ENCODE measurements at places on chromosomes 13 and 19.

DNA sequence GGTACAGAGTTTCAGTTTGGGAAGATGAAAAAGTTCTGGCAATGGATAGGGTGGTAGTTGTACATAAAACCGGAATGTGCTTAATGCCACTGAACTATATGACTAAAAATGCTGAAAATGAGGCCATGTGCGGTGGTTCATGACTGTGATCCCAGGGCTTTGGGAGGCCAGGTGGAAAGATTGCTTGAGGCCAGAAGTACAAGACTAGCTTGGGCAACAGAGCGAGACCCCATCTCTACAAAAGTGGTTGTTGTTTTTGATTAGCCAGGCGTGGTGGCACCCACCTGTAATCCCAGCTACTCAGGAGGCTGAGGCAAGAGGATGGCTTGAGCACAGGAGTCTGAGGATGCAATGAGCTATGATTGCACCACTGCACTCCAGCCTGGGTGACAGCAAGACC lies 12.8 kb downstream of the SMAD9 start:
- DNase-seq, result no peak

- DNase-seq, result no peak
Observed at GRCh38 chr13:37617173-37617572, 18.6 kb upstream of the POSTN start.

- DNase-seq, result no peak
Observed at GRCh38 chr13:112753833-112754232, 64.0 kb downstream of the ATP11A start.

DNA sequence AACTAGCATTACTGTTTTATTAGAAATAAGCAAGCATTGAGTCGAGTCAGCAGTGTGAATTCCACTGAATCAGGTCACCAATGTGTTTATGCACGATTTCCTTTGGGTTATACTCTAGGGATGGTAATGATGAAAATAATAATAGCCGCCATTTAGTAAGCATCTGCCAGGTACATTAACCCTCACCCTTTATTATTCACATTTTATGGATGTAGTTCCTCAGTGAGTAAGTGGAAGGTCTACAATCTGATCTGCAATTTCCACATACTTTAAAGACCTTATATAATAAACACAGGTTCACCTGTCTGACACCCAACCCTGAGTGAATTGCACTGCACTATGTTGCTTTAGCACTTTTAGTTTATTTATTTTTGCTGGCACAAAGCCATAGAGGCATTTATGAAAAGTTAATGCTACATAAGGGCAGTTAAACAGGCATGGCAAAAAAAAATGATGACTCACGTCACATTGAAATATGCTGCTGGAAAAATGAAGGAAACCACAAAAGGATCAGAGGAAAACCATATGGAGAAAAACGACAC lies 122.4 kb downstream of the TRPC4 start:
- no peak for DNase-seq

- no peak for DNase-seq
Observed at GRCh38 chr19:45739498-45740439, 6.5 kb downstream of the MEIOSIN start.

DNA sequence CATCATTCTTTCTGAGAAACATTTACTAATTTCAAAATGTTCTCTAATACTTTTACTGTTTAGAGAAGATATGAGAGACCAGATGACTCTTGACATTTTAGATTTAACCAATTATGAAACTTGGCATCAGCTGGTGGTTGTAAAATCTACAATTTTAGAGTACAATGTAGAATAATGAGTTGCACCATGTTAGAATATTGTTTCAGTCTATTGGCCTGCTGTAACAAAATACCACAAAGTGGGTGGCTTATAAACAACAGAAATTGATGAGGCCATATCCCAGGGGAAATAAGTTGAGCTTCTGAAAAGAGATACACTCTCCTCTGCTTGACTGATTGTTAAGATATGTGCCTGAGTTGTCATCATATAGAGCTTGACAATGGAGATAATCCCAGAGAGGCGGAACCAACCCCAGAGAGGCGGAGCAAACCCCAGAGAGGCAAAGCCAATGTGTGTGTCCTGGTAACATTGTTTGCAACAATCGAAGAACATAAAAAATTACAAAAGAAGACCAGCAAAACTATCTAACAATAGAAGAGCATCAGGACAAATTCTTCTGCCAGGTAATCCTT lies 373.0 kb upstream of the SLITRK1 start:
- no peak for DNase-seq

DNA sequence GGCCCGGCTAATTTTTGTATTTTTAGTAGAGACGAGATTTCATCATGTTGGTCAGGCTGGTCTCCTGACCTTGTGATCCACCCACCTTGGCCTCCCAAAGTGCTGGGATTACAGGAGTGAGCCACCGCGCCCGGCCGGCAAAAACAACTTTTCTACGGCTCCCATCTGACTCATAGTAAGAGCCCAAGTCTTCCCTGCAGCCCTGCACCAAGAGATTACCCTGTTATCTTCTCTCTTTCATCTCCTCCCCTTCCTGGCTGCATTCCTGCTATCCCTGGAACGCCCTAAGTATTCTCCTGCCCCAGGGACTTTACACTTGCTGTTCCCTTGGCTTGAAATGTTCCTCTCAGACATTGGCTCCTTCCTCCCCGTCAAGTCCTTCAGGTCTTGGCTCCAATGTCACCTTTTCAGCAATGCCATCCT lies 6.6 kb downstream of the AP2S1 start:
- no peak for DNase-seq

- no peak for DNase-seq
Observed at GRCh38 chr19:10669246-10669645, 15.1 kb downstream of the ILF3 start.

DNA sequence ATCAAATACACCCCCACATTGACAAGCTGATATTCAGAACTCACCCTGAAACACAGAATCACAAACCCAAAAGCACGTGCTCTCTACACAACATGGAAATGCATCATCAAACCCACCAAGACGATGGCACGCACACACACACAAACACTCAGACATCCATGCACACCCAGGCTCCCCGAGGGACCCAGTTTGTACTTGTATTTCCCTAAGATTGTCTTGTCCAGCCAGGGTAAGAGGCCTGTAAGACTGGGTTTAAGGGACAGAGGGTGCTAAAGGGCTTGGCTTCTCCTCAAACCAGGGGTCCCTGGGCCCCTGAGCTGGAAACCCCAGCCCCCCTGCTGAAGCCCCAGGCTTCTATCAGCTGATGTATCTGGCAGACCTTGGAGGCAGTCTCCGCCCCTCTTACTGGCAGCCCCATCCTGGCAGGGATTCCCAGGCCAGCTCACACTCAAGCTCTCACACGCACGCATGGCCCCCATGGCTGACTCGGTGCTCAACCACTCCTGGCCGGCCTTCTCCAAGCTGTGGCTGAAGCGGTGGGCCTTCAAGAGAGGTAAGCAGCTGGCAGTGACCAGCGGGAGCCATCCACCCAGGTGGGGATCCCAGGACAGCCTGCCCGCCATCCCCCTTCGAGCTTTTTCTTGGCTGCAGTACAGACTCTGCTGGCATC lies 6.5 kb downstream of the ARHGEF18 start:
- no peak for DNase-seq

DNA sequence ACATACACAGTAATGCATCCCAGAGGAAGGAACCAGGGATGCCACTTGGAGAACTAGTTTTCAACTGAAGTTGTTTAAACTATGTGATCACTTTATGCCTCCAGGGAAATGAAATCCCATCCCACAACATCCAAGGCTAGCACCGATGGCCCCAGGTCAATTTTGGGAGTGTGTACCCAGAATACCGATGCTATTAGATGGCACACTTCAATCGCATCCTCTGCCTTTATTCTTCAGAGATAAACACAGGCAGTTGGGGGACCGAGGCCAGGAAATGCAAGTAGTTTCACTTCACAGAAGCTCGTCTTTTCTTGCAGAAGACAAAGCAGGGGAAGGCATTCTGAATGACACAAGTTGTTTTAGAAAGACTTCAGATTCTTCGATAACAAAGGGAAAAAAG lies 13.8 kb downstream of the STK24 start:
- no peak for DNase-seq

DNA sequence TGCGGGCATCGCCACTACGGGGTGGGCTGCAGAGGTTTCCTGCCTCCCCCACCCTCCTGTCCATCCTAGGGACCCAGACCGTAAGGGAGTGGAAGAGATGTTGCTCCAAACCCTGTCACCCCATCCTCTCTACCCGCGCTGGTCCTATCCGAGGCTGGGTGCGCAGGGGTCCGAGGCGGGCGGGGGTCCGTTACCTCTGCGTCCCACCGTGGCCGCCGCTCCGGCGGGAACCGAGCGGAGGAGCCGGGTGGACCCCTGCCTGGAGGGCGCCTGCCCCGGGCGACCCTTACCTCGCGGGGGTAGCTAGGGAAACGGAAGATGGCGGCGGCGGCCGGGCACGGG lies at the start of gene DGKH:
DGKH (plus strand) TSS at position 307 of the 342 bp plus-strand sequence. CDS start 126 bp downstream, outside the sequence.
- DNase-seq, result no peak

DNA sequence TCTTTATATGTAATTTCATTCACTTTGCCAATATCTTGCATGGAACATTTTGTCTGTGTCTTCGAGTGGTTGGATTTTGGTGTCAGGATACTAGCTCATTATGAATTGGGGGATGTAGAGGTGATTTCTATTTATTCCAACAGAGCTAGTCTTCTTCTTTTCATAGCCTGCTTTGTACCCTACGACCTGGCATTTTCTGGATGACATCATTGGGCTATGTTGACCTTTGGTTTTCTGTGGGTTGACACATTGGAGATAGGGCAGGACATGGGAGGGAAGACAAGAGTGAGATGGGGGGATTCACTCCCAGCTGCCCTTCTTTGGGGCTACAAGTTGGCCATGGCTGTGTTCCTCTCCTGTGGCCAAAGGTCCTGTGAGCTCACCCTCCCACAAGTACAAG lies 38.0 kb downstream of the WTIP start:
- DNase-seq, result no peak

DNA sequence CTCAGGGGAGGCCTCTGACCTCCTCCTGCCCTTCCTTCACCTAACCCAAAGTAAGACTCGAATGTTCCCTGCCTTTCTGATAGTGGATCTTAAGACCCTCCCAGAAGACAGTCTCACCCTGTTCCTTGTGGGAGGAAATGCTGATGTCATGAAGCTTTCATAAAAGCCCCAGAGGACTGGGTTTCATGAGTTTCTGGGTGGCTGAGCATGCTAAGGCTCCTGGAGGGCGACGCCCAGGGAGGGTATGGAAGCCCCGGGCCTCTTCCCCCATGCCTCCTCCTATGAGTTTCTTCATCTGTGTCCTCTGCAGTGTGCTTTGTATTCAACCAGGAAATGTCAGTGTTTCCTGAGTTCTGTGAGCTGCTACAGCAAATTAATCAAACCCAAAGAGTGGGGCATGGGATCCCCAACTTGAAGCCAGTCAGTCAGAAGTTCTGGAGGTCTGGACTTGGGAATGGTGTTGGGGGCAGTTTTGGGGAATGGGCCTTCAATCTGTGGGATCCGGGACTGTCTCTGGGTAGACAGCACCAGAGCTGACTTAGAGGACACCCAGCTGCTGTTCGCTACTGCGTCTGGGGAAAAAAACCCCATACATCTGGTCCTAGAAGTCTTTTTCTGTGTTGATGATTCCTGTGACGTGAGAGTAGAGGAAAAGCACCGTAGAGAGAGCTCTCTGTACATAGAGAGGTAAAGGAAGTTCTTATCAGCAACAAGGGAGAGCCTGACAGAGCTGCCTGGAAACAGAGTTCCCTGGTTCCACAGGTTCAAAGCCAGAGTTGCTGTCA lies 2.0 kb upstream of the LILRB2 start:
- no peak for DNase-seq

- DNase-seq, result no peak
Observed at GRCh38 chr13:110269509-110270185, 37.3 kb downstream of the COL4A1 start.

DNA sequence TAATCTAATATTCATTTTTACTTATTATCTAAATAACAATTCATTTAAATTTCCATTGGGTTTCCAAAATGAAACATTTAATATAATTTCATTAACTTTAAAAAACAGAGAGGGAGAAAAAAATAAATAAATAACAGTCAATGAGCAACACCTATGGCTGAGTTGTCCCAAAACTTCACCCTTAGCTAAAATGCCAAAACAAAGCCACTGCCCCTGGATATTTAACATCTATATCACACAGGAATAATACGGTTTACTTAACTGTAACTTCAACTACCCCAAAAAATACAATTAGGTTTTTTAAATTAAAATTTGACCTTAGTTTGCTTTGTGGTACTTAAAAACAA lies 541 bp downstream of the ELF1 start:
- no peak for DNase-seq

- DNase-seq, result no peak
Observed at GRCh38 chr19:7556696-7557315, 21.3 kb downstream of the PNPLA6 start.

- no peak for DNase-seq
Observed at GRCh38 chr13:28719227-28720055, 671 bp upstream of the SLC46A3 start.

DNA sequence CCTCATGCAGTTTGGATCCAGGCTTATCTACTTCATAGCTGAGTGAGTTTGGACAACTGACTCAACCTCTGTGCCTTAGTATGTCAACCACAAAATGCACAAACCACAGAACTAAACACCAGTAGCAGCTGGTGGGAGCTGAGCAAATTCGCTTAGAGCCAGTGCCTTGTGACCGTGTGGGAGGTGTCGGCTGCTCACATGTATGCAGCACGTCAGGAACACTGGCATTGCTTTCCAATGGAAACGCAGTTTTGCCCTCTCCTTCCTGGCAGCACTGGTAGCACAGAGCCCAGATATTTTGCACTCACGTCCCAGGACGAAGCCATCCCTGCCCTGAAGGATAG lies 8.3 kb upstream of the NTN5 start:
- no peak for DNase-seq

DNA sequence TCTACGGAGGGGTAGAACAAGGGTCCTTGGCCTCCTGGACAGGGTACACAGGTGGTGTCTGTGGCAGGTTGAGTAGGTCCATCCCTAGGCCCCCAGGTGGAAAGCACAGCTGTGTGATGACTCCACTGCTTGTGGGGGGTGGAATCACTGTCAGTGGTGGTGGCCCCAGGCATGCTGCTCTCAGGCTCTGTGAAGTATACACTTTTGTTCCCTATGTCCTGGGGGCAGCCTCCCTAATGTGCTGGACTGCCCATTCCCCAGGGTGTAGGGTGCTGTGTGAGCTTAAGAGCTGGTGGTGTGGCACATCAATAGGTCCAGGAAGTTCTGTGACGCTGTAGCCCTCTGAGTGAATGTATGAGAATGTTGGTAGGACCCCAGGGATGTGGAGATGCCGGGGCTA lies 197.2 kb upstream of the SLC10A2 start:
- no peak for DNase-seq

- no peak for DNase-seq
Observed at GRCh38 chr19:33957804-33958203, 161.1 kb downstream of the KCTD15 start.

DNA sequence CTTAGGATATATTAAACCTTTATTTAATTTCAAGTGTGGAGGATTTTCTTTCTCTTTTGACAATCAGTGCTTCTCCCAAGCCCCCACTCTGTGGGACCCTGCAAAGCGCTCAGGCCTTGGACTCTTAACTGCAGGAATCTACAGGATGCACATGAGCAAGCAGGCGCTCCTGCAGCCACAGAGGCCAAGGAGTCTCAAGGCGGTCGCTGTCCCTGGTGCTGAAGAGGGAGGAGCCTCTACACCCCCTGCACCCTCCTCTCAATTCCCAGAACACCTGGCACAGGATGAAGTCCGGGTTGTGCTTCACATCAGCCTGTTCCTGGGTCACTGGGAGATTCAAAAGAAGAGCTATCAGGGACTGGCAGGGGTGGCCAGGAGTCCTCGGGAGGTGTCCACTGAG lies 13.5 kb downstream of the OR10H4 start:
- DNase-seq, result no peak

GRCh38 chr19:45293682-45294081 lies 29.0 kb downstream of the CKM start:
- DNase-seq, result no peak

All from neural crest cell (in vitro differentiated cells).